Cortex of kidney (tissue), 1 donor: ENCODE measurements at places on chromosomes 6 and 20.

DNA sequence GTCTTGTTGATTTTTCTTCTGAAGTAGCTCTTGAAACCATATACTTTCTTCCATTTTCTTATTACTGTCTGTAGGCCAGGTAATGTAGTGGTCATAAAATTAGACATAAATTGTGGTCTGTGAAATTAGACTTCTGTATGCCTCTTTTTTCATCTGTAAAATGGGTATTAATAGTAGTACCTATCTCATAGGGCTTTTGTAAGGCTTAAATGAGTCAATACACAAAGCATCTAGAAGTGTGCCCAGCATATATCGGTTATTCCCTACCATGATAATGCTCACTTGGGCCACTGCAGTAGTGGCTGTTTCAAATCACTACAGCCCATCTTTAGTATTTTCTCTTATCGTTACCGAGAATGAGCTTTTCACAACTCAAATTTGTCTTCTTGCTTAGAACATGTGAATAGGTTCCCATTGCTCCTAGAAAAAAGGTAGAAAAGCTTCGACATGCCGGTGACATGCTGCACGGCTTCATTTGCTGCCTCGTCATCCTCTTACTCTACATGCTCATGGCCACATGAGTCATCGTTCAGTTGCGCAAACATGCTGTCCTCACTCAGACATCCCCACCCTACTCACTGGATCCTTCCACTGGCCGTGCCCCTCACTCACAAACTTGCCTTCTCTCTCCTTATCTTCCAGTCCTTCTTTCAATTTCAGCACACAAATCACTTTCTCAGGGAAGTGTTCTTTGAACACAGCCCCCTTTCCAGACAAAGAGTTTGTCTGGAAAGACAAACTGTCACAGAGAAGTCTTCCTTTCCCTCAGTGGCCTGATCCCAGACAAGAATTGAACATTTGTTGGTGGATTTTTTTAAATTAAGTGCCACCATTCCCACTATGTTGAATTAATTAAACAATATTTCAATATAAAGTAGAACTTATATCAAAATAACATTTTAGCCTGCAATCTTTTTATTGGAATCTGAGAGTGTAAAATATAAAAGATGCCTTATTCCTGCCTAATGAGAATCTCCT is 32.2 kb upstream of the ERVFRD-1 start:
- no peak for DNase-seq

- DNase-seq, result no peak
These were observed 45.4 kb downstream of the RAB44 start for GRCh38 chr6:36743032-36743431.

DNA sequence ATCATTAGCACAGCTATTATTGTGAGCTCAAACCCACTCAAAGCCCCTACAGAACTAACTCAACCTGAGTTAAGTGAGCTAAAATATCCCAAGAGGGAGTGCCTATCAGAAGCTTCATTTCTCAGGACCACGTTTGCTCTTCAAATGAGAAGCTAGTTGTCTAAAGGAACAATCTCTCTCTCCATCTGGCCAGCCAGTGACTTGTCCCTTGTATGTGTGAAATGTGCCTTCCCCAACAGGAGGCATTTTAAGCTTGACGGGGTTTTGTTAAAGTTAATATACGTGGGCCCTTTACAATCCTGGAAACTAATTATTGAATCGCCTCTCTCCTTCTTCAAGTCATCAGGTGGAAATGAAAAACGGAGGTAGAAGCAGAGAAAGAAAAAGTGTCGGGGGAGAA is 62.0 kb downstream of the TRERF1 start:
- DNase-seq, result no peak

DNA sequence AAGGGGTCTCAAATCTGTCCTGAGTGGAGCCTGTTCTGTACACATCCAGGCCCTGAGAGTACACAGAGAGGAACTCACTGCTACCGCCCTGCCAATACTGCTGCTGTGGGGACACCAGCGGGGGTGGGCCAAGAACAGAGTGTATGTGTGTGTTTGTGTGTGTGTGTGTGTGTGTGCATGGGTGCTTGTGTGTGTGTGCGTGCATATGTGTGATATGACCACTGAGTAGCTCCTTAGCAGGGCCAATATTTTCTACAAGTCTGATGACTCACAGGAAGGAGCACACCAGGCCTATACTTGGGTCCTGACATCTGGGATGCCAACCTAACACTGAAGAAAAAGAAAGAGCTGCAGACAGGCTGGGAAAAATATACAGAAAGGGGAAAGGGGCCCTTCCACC is 1.4 kb downstream of the RAET1E start:
- DNase-seq, result no peak

DNA sequence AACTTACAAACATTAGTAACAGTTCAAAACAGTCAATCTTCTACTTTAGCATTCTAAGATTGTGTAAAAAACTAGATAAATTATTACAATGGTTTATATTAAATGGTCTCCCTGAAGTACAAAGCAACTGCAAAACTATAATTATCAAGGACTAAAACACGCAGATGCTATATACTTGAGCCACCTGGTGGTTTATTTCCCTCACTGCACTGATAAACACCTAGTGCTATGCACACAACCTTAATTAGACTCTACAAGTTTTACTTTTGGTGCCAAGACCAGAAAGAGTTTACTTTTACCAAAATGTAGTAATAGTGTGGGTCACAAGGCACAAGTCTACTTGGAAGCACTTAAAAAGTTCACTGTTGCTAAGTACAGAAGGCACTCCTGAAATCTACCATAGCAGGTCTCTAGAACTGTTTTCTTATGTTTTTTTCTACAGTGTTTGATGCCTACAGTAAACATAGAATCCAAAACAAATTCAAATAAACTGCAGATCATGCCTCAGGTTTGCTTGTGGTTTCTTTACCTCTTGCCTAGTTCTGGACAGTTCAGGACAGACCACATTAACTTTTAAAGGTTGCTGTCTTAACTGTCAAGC is 49.2 kb downstream of the GMDS start:
- DNase-seq, result no peak

GRCh38 chr20:64245746-64246595 is 9.6 kb upstream of the PCMTD2 start:
- no peak for DNase-seq

GRCh38 chr6:125957845-125958244 is 1.3 kb downstream of the HINT3 start:
- DNase-seq, result no peak

DNA sequence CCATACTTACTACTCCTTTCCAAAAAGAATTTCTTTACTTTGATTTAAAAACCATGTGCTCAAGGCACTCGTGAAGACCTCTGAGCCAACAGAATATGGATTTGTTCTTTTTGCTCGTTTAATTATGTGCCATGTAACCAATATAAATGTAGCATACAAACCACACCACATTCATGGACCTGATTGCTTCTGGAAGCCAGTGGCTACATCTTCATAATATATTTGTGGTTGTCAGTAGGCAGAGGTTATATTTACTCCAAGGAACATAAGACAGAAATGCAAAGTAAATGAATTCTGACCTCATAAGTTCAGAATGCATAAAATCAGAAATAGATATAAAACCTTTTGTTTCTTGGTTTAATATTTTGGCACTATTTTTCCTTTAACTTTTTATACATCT is 373.0 kb downstream of the HDGFL1 start:
- DNase-seq, result no peak

- no peak for DNase-seq
These were observed 88.4 kb downstream of the CDH22 start for GRCh38 chr20:46219920-46220319.

- DNase-seq, result no peak
These were observed 113.3 kb downstream of the CRYBG1 start for GRCh38 chr6:106473812-106474211.

DNA sequence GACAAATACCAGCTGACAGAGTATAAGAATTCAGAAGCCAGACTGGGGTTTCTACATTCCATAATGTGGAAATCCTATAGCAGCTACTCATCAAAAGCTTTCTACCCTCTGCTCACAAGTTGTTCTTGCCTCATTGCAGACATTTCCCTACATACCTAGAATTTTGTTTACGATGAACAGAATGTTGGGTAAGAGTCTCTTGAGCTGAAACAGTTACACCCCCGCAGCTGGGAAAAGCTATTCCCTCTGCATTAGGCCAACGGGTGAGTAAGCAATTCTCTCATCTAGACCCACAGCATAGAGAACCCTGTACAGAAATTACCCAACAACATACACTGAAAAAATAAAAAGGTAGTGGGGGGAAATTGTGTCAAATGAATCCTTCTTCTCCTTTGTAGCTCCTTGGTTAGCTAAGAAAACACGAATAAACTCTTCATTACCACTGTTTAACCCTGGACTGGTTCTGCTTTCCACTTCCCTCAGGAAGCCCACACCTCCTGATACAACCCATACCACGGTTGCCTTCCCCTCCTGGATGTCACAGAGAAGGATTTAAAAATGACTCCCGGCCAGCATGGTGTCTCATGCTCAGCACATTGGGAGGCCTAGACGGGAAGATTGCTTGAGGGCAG is 215.0 kb upstream of the SHLD1 start:
- no peak for DNase-seq

GRCh38 chr6:140101818-140102217 is 727.4 kb upstream of the CITED2 start:
- DNase-seq, result no peak

DNA sequence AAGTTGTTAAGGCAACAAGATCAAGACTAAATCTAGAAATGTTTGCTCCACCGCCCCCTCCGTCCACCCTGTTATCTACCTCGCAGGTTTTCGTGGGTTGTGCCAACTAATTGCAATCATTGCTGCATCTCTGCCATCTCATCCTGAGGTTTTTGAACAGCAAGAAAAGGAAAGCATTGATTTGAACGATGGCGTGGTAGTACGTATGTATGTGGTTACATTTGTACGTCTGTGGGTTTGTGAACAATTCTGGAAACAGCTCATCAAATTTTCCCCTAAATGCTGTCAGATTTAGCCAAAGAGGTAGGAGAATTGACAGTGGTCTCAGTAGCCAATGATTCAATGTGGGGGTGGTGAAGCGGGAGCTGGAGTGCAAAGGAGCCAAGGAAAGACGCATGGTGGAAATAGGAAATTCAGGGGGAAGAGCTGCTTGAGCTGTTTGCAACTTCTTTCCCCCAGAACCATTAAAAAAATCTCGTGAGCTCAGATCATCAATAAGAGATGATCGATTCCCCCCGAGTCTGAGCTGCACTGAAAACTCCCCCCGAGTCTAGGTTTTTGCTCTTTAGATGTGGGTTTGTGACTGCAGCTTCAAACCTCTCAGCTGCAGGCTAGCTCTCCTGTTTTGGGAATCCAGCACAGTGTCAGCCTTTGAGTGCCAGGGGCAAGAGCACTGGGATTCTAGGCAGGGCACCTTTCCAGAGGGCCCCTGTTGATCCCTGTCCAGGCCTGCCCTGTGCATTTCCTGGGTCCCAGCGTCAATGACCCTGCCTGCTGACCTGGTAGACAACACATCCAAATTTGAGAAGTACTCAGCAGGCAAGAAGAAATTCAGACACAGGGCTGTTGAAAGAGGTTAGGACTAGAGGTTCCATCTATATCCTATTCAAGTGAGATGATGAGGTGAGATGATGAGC is 72.6 kb upstream of the LY86 start:
- no peak for DNase-seq

DNA sequence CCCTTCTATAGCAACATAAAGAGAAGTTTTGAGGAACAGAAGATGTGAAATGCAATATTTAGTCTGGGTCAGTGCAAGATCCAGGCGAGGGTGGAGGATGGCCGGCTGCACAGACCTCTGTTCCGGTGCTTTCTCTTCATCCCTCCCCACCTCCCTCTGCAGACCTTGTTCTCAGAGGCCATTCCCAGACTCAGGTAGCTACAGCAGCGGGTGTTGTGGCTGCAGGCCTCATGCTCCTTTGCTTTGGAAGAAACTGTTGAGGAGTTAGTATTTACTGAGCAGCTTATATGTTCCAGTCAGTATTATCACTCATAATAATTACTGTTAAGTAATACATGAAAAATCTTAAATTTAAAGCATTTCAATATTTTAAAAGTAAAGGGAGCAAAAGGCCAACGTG is 1.7 kb downstream of the BTN3A3 start:
- no peak for DNase-seq

GRCh38 chr6:79269877-79270276 is 35.4 kb upstream of the HMGN3 start:
- DNase-seq, result no peak

- no peak for DNase-seq
These were observed 56.2 kb downstream of the TPBG start for GRCh38 chr6:82419859-82420258.

GRCh38 chr20:15760001-15760621 is 813.1 kb downstream of the KIF16B start:
- DNase-seq, result no peak

DNA sequence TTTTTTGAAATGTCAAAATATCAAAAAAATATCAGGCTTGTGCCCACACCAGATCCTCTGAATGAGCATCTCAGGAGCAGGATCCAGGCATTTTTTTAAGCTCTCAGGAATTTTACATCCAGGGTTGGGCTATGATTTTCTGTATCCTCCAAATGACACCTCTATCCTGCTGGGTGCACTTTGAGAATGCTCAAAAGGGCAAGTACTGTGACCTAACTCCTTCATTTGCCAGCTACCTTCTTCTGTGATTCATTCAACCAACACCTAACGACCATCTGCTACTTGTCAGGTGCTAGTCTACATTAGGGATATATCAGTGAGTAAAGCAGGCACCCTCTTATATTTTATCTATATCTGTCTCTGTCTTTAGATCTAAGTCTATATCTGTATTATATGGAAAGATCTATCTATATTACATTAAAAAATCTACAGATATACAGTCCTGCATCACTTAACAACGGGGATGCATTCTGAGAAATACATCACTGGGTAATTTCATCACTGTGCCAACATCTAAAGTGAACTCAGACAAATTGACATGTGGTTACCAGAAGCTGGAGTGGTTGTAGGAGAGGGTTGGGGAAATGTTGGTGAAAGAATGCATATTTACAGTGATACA is 131.6 kb downstream of the KIF16B start:
- no peak for DNase-seq

DNA sequence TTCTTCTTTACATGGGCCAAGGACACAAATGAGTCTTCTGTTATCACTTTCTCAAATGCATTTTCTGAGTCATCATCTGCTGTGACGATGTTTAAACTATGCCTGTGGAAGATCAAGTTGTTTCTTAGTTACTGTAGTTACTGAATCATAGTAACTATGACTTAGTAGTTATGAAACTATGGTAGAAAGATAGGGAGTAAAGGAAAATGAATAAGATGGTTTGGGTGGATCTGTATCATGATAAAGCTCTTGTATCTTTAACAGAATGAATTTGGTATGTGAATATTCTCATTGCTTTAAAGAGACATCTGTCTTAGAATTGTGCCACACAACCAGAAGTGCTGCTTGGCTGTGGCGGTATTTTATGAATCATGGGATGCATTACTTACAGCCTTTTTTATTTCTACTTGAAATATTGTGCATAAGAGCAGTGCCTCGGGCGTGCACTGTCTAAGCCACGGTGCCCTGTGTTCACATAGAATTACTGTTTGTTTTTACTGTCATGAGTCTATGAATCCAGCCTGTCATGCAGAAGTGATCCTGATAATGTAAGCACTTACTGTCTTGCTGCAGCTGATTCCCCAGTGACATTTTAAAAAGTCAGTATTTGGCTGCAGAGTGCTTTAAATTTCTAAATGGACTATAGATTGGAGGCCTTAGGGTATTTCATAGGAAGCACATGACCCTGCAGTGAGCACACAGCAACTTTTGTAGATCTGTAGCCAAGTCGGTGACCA is 215.2 kb downstream of the TMEM242 start:
- no peak for DNase-seq
